ENCODE measurements at places on chromosomes 5 and 9. TPM values are rescaled to one million over a fixed set of nuclear protein-coding genes. Genes with fewer than 3 reads are reported as not detected.

GRCh38 chr9:105959531-105959930 is 265.2 kb downstream of the TMEM38B start:
- no peak for DNase-seq
- no peak overlapping the region for H3K4me3 ChIP-seq
- H3K27ac ChIP-seq: no peak overlapping the region

DNA sequence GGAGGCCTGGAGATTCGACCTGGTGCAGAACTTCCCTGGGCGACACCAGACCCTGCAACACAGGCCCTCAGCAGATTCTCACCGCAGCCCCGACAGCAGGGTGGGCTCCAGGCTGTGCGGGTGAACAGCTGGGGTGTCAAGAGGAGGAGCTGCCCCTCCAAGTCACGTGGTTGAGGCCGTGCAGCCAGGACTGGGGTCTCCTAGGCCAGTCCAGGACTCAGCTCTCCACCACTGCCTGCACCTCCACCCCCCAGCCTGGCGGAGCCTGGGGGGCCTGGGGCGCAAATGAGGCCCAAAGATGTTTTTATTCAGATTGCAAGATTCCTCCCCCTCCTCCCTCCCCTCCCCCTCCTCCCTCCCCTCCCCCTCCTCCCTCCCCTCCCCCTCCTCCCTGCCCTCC is 9.2 kb upstream of the AGPAT2 start:
- H3K27ac ChIP-seq: no peak overlapping the region
- no peaks in the 10 kb centered on the region for H3K36me3 ChIP-seq
- H3K27me3 ChIP-seq: peaks cover 27% of the 10 kb centered on the region
- H3K4me3 ChIP-seq: no peak overlapping the region

GRCh38 chr9:114894609-114895433 is 35.6 kb downstream of the TNFSF8 start:
- no peak for DNase-seq
- peak overlapping the region; percentile 29 for H3K27ac ChIP-seq
- peaks cover 25% of the 10 kb centered on the region for H3K4me1 ChIP-seq
- H3K4me3 ChIP-seq: peak overlapping the region; percentile 31
- H3K27me3 ChIP-seq: no peaks in the 10 kb centered on the region

GRCh38 chr9:88379352-88379751 is 8.9 kb upstream of the SPIN1 start:
- H3K4me1 ChIP-seq: no peaks in the 10 kb centered on the region
- H3K4me3 ChIP-seq: no peak overlapping the region
- no peak overlapping the region for H3K27ac ChIP-seq
- peaks cover 1% of the 10 kb centered on the region for H3K27me3 ChIP-seq

- DNase-seq: no peak
- H3K4me1 ChIP-seq: peaks cover 17% of the 10 kb centered on the region
- H3K27me3 ChIP-seq: no peaks in the 10 kb centered on the region
Observed at GRCh38 chr5:53041071-53041692, 52.0 kb downstream of the ITGA2 start.

DNA sequence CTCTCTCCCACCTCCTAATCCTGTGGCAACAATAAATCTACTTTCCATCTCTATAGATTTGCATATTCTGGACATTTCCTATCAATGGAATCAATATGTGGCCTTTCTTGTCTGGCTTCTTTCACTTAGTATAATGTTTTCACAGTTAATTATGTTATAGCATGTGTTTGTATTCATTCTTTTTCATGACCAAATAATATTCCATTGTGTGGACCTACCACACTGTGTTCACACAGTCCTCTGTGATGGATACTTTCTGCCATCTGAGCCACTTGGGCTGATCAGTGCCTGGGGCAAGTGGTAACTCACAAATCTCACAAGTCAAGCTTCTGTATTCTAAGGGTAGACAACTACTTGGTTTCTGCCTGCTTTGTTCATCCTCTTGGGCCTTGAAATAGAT is 48.7 kb upstream of the POMT1 start:
- no peak for DNase-seq
- H3K27ac ChIP-seq: no peak overlapping the region
- H3K4me1 ChIP-seq: peaks cover 15% of the 10 kb centered on the region

DNA sequence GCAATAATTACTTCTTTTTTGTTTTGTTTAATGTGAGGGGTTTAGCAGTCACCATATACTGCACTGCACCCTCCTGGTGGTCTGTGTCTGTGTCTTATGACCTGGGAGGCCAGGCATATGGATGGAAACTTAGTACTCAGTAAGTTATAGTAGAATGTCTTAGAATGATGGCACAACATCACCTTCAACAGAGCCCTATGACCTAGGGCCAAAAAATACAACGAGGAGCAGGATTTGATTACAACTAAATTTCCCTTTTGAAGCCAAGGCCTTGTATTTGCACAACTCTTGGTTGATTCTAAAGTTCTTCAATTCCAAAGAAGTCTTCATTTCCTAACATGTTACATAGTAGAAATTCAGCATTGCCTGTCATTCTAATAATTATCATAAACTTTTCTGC is 422.1 kb upstream of the PIK3R1 start:
- peaks cover 14% of the 10 kb centered on the region for H3K27me3 ChIP-seq
- no peak for DNase-seq
- no peaks in the 10 kb centered on the region for H3K4me1 ChIP-seq
- no peak overlapping the region for H3K4me3 ChIP-seq
- H3K36me3 ChIP-seq: no peaks in the 10 kb centered on the region

- H3K36me3 ChIP-seq: no peaks in the 10 kb centered on the region
- no peak overlapping the region for H3K27ac ChIP-seq
- no peaks in the 10 kb centered on the region for H3K4me1 ChIP-seq
- H3K4me3 ChIP-seq: no peak overlapping the region
- no peak for DNase-seq
Observed at GRCh38 chr5:97525780-97526179, 342.7 kb upstream of the RIOK2 start.

DNA sequence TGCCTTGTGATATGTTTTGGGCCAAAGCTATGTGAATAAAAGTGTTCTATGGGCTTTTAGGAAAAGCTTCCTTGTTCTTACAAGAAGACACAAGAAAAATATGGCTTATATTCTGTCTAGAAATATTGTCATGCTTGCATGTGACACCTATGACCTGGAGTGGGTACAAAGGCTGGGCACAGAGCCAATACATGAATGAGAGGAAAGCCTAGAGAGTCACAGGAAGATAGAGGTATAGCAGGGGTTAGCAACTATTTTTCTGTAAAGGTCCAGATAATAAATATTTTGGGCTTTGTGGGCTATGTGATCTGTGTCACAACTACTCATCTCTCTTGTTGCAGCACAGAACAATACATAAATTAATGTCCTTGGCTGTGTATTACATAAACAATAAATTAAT is 196.6 kb upstream of the CD180 start:
- H3K36me3 ChIP-seq: no peaks in the 10 kb centered on the region
- peaks cover 6% of the 10 kb centered on the region for H3K4me1 ChIP-seq
- peaks cover 5% of the 10 kb centered on the region for H3K27me3 ChIP-seq
- no peak for DNase-seq
- H3K4me3 ChIP-seq: no peak overlapping the region

GRCh38 chr5:181149355-181149754 is 2.0 kb downstream of the OR2V2 start:
- no peak overlapping the region for H3K27ac ChIP-seq
- DNase-seq: no peak
- peaks cover 13% of the 10 kb centered on the region for H3K36me3 ChIP-seq
- peaks cover 2% of the 10 kb centered on the region for H3K4me1 ChIP-seq

DNA sequence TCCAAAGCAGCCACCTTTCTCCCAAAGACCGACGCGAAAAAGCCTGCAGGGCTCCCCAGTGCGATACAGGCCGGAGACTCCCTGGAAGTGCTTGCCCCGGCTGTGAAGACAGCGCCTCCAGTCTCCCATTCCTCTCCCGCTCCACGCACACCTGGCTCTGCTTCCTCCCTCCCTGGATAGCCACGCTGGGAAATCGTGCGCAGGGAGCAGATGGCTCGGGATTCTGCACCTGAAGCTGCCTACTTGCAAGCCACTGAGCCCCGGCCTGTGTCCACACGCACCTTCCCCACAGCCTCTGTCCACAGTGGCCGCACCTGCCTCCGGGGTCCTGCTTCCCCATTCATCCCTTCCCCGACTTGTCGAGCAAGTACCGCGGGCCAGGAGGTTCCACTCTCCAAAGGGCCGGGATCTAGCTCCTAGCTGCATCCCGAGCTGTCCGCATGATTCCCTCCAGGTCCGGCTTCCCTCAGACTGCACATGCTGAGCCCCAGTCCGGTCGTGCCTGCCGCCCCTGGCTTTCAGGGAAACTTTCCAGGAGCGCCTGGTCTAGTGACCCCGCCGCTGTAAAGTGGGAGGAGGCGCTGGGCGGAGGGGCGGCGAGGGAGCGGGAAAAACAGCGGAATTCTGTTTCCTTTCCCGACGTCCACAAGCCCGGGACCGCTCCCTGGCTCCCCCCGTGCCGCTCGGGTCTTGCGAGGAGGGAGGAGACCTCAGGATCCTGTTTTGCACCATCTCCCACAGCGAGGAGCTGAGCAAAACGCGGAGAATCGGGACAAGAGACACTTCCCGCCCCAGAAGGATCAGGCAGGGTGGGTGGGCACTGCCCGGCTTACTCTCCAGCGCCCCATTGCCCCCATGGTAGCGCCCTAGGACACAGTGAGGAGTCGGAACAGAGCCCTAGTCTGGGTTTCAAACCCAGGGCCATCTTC is 2.0 kb downstream of the SEMA6A start:
- H3K4me1 ChIP-seq: peaks cover 14% of the 10 kb centered on the region
- peak overlapping the region; percentile 9 for H3K4me3 ChIP-seq
- DNase-seq: no peak
- H3K27me3 ChIP-seq: peaks cover 81% of the 10 kb centered on the region

GRCh38 chr5:1502046-1502736 is 21.6 kb downstream of the LPCAT1 start:
- peak overlapping the region; percentile 9 for H3K4me3 ChIP-seq
- no peak overlapping the region for H3K27ac ChIP-seq
- DNase-seq: no peak
- H3K27me3 ChIP-seq: no peaks in the 10 kb centered on the region
- H3K4me1 ChIP-seq: peaks cover 32% of the 10 kb centered on the region

GRCh38 chr5:111509119-111509518 is 3.2 kb downstream of the STARD4 start:
- peaks cover 30% of the 10 kb centered on the region for H3K4me1 ChIP-seq
- no peak overlapping the region for H3K27ac ChIP-seq
- H3K27me3 ChIP-seq: no peaks in the 10 kb centered on the region
- no peak for DNase-seq
- no peak overlapping the region for H3K4me3 ChIP-seq
- peaks cover 5% of the 10 kb centered on the region for H3K36me3 ChIP-seq

DNA sequence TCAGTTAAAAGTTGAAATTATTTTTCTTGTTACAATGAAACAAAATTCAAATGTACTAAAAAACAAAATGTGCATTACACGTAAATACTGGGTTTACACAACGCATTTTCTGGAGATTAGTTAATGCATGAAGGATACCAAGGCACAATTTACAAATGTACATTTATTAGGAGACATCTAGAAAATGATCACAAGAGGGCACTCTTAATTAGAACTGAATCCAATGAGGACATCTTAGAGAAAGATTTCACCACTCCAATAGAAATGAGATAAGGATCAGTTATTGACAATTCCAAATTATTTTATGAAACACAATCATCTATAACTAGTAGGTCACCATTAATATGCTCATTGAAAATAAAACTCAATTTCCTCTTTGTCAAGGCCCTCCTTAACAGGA is 36.6 kb upstream of the CDH12 start:
- H3K4me1 ChIP-seq: no peaks in the 10 kb centered on the region
- no peaks in the 10 kb centered on the region for H3K27me3 ChIP-seq
- H3K36me3 ChIP-seq: no peaks in the 10 kb centered on the region
- H3K4me3 ChIP-seq: no peak overlapping the region
- H3K27ac ChIP-seq: no peak overlapping the region
- DNase-seq: no peak

GRCh38 chr5:151647320-151647861 is 39.3 kb downstream of the SPARC start:
- peaks cover 2% of the 10 kb centered on the region for H3K4me1 ChIP-seq
- no peak overlapping the region for H3K4me3 ChIP-seq
- H3K36me3 ChIP-seq: no peaks in the 10 kb centered on the region
- DNase-seq: no peak

- no peak for DNase-seq
- H3K36me3 ChIP-seq: peaks cover 2% of the 10 kb centered on the region
- peaks cover 26% of the 10 kb centered on the region for H3K27me3 ChIP-seq
- H3K27ac ChIP-seq: no peak overlapping the region
- no peak overlapping the region for H3K4me3 ChIP-seq
Observed at GRCh38 chr5:74667396-74667795, 17.6 kb upstream of the HEXB start.

DNA sequence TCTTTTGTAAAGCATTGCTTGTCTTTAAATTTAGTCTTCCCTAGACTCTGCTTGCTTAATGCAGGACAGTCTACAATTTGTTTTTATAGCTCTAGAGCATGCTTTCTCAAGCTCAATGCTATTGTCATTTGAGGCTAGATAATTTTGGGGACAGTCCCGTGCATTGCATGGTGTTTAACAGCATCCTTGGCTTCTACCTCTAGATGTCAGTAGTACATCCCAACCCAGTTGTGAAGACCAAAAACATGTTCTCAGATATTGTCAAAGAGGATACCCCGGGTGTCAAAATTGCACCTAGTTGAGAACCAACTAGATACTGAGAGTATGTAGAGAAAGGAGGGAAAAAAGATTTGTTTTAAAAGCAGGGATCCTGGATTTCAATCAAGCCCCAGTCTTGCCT is 277.5 kb downstream of the CEMIP2 start:
- H3K27me3 ChIP-seq: peaks cover 65% of the 10 kb centered on the region
- H3K4me1 ChIP-seq: peaks cover 3% of the 10 kb centered on the region
- no peak overlapping the region for H3K4me3 ChIP-seq
- no peaks in the 10 kb centered on the region for H3K36me3 ChIP-seq
- H3K27ac ChIP-seq: no peak overlapping the region

Gene PPP3R2
- total RNA-seq: not detected

Gene BNC2
- total RNA-seq: not detected

Gene ERP44
- total RNA-seq: 11.6 TPM

Gene KCNMB1
- 0.42 TPM for total RNA-seq

Gene MZB1
- 3.1 TPM for total RNA-seq

Gene NUTM2F
- not detected for total RNA-seq

Gene SPATA31E1
- not detected for total RNA-seq

Gene FAM221B
- not detected for total RNA-seq
